ENCODE measurements at places on chromosomes 5 and 9.

- no peak for DNase-seq
Measured at GRCh38 chr9:75168270-75169178, 80.2 kb downstream of the OSTF1 start.

DNA sequence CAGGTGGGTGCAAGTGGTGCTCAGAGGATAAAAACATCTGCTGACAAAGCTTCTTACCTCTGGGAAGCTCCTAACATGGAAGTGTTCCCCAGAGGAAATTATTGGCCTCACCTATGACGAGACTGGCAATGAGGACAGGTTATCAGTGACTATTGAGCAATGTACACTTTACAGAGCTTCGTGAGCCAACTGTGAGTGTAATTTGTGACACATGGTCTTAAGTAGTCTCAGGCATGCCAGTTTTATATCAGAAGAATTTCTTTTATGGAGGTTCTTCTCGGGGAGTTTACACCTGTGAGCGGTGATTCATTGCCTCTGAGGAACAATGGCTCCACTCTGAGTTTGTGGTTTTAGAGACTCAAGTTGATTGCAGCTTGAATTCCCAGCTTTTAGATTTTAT, 11.3 kb downstream of the ANKDD1B start:
- DNase-seq: no peak

DNA sequence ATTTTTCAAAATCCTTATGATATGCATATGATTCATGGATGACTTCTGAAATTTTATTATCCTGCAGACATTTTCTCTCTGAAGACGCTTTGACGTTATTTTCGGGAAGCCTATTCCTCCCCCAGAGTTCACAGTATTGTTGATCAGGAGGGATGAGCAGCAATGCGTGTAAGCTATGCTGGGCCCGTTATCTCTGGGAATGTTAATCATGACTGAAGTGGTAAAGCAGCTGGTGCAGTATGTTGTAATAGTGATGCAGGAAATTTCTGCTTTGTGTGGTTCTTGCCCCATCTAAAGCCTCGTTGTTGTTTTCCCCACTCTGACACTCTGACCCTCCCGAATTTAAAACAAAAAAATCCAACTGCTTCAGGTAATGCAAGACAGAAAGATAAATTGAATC, 1797.8 kb upstream of the WWC1 start:
- DNase-seq: no peak

DNA sequence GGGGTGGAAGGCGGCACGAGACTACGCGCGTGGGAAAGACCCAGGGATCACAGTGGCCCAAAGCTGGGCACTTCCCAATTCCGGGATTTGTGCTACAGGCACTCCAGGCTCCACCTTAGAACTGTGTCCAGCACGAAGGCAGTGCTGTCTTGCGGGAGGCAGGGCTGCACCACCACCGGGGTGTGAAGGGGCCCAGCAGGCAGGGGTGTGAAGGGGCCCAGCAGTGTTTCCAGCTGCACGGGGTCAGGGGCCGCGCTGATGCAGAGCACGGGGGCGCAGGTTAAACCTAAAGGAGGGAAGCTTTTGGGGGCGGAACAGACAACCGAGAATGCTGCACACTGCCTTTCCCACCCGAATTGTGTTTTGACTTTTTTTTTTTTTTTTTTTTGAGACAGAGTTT, 1.1 kb upstream of the PDCD6 start:
- DNase-seq: no peak

DNA sequence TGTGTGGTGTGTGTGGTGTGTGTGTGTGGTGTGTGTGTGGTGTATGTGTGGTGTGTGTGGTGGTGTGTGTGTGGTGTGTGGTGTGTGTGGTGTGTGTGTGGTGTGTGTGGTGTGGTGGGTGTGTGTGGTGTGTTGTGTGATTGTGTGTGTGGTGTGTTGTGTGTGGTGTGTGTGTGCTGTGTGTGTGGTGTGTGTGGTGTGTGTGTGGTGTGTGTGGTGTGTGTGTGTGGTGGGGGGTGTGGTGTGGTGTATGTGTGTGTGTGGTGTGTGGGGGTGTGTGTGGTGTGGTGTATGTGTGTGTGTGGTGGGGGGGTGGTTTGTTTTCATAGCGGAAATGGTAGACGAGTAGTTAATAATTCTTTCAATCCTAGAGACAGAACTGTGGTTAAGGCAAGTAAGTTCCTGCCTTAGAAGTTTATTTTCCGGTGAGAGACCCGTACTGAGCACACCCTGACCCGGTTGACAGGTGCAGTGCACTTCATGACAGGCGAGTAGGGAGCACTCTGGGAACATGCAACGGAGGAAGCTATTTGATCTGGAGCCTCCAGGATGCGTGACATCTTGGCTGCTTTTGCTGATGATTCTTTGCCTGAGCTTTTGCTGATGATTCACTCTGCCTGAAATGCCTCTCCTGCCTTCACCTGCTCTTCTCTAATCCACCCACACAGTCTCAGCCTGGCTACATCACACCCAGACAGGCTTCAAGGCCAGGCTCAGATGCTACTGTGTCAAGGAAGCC, 21.7 kb upstream of the FAT2 start:
- no peak for DNase-seq

Measured in Panc1 (cell line).